ENCODE measurements at places on chromosomes 7 and 10.

GRCh38 chr10:5381187-5381586, 16.4 kb downstream of the UCN3 start:
- no peak for DNase-seq

- DNase-seq = no peak
Observed at GRCh38 chr10:20768843-20769242, 128.3 kb downstream of the NEBL start.

DNA sequence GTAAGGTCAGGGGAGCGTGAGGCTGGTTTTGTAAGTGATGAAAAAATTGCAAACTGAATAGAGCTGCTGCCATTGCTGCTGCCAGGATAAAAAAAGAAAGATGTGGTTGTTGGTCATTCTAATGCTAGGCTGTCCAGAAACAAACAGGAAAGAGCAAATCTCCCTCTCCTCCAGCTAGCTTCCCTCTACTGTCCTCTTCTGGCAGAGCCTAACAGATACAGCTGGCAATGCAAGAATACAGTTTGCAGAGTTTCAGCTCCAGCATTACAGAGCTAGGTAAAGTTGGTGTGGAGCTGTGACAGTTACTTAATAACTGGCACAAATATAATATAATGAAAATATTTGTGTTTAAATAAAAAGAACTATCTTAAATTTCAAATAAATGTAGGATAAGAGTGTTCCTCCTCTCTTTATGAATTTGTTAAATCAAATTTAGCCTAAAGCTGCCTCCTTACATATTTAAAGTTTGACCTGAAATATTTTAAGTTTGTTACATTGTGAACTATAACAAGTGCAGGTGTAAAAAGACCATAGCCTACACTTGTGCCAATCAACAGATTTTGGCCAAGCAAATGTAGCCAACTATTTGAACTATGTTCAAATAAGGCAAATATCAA, 407.7 kb downstream of the SH2D4B start:
- DNase-seq = no peak

DNA sequence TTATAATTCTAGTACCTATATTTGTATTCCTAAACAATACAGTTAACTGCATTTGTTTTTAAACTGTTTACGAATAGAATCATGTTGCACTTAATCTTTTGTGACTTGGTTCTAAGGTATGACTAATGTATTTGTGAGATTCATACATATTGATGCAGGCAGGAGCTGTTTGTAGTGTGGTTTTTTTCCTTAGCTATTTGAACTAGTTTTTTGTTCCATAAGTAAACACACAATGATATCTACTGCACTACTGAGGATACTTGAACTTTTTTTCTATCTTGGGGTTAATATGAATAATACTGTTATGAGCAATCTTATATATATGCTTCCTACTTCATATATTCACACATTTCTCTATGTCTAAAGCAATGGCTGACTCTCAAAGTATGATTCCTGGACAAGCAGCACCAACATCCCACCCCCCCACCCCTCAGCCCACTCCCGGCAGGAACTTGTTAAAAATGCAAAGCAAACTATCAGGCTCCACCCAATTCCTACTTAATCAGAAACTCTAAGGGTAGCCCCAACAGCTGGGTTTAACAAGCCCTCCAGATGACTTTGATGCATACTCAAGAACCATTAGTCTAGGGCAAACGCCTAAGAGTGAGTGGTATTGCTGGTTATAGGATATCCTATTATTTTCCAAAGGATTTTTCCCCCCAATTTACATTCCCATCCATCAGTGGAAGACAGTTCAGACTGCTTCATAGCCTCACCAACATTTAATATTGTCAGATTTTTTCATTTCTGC, 25.8 kb downstream of the BRAF start:
- DNase-seq = no peak

DNA sequence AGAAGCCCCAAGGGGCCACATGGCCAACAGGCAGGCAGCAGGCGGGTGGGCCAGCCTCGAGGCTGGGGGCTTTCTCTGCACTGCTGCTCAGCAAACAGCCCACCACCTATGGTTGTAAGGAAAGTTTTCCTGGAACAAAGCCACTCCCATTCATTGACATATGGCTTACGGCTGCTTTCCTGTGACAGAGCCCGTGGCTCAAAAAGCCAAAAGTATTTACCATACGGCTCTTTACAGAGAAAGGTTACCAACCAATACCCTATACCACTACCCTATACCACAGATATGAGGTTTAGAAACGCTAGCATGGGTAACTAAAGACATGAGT, 152.7 kb downstream of the MAD1L1 start:
- DNase-seq = no peak

- DNase-seq = peak; percentile 79
Observed at GRCh38 chr7:128862571-128863432, at the start of gene ATP6V1F. TSS of gene ATP6V1F (plus strand) at chr7:128862856. CDS start at chr7:128862905, 49 bp downstream.

GRCh38 chr10:88288320-88289059, 294.6 kb downstream of the RNLS start:
- no peak for DNase-seq

GRCh38 chr10:34080485-34081346, 734.4 kb downstream of the PARD3 start:
- no peak for DNase-seq

GRCh38 chr10:122162671-122163173, 108.4 kb upstream of the BTBD16 start:
- no peak for DNase-seq

GRCh38 chr10:9311702-9312499, 1257.4 kb downstream of the GATA3 start:
- no peak for DNase-seq

Data from HS-27A (cell line).